NCI-H1436 treated with DMSO at 0.1 percent for 48 hours (cell line): ENCODE measurements at places on chromosomes 2 and 18.

GRCh38 chr2:204315236-204315662 lies 230.0 kb upstream of the PARD3B start:
- DNase-seq: no peak

GRCh38 chr2:99858951-99859596 lies 283.3 kb downstream of the AFF3 start:
- no peak for DNase-seq

DNA sequence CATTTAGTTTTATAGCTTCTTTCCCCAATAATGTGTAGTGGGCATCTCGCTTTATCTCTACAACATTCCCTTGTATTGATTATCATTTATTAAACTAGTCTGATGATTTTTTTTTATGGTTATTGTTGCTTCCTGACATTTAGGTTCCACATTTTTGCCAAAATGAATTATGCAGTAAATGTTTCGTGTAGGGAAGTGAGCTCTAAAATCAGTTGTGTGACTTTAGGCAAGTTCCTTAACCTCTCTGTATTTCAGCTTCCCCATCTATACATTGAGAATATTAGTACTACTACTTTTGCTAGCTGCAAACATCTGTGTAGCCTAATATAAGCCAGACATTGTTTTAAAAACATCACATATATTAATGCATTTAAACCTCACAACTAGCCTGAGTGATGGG lies 22.9 kb downstream of the SOCS6 start:
- DNase-seq: no peak

GRCh38 chr2:7492719-7493118 lies 575.5 kb downstream of the RNF144A start:
- no peak for DNase-seq

DNA sequence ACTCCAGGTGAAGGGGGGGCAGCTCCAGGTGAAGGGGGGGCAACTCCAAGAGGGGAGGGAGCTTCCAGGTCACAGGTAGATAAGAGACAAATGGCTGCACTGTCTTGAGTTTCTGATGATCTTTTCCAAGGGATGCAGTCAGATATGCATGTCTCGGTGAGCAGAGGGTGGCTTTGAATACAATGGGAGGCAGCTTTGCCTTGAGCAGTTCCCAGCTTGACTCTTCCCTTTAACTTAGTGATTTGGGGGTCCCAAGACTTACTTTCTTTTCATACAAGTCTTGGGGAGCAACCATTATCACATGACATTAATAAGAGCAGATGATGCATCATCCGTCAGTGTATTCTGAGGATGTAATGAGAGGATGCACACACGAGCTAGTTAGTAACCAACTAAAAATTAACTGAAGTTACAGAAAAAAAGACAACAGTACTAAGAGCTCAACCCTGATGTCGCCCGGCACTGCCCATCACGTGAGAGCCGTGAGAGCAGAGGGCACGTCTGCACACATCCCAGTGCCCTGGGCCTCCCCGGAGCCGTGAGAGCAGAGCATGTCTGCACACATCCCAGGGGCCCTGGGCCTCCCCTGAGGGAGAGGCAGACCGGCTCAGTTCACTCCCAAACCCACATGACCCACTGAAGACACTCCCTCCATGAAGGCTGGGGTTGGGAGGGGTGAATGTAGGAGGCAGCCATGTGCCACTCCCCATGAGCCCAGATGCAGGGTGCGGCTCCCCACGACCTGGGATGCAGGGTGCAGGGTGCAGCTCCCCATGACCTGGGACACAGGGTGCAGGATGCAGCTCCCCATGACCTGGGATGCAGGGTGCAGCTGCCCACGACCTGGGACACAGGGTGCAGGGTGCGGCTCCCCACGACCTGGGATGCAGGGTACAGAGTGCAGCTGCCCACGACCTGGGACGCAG lies 39.4 kb downstream of the PXDN start:
- DNase-seq: no peak

DNA sequence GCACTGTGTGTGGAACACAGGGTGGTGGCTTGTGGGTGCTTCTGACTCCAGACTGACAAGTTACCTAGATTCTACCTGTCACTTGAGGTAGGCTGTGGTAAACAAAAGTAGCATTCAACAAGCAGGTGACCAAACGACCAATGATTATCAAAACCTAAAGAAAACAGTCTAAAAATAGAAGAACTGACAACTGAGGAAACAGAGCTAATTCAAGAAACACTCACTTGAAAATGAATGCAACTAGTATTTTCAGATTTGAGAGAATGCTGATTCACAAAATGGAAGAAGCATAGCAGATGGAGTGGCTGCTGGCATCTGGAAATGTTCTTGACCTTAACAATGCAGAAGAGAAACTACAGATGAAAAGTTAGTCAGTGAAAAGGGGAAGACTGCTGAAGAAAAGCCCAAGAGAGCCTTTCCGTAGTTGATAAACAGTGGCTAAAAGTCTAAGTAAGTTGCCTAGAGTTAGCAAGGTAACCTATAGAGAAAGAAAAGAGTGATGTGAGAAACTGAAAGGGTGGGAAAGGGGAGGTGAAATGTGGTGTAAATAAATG lies 170.4 kb downstream of the NCK2 start:
- DNase-seq: no peak

DNA sequence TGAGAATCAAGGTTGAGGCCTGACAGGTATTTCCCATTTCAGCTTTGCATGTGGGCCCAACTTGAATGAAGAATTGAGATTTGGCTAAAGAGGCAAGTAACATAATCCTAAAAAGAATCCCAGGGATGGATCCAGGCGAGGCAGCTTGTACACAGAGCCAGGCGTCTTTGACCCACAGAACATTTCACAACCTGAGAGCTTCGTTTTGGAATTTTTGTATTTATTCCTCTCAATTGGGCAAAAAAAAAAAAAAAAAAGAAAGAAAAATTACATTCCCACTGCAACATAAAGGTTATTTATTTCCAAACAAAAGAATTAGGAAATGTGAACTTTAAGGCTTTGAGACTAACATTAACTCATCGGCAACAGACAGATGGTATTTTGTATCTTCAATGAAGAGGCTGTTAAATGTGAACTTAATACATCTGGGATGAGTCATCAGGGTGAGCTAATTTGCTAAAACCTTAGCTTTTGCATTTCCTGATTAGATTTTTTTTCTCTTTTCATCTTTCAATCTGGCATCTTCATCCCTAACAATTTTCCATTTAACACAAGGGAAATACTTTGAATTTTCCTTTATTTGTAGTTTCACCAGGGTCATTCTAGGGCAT lies 478.5 kb upstream of the TNP1 start:
- DNase-seq: no peak

DNA sequence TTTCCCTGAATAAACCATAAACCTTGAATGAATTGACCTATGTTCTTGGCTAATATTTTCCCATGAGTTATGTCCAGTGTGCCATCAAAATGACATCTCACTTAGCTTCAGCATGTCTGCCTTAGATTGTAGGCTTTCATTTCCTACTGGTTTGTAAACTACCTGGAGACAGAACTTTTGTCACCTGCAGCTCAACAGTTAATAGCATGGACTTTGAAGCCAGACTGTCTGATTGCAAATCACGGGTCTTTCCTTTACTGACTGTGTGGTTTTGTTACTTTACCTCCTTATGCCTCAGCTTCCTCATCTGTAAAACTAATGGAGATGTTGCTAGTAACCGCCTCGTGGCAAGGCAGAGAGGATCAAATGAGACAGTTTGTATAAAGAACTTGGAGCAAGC lies 187.1 kb downstream of the SUCLG1 start:
- DNase-seq: no peak

GRCh38 chr2:19020144-19021099 lies 338.0 kb downstream of the OSR1 start:
- DNase-seq: no peak

- no peak for DNase-seq
Measured at GRCh38 chr2:190792956-190793888, 87.4 kb upstream of the GLS start.

DNA sequence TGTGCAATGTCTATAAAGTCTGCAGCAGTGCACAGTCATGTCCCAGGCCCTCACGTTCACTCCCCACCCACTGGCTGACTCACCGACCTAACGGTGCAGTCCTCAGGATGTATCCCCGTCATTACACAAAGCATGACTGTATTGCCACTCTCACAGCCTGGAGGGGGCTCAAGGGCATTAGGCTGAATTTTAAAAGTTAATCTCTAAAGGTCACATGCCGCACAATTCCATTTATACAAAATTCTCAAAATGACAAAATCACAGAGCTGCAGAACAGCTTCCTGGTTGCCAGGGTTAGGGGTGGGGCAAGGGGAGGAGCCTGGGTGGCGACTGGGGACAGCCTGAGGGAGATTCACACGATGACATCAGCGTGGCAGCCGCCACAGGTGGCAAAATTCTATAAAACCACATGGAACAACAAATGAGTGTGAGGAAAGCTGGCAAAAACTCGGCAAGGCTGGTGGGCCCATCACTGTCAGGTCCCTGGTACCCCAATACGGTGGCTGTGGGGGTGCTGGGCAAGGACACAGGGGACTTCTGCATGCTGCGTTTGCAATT lies 97.6 kb downstream of the NDUFA10 start:
- DNase-seq: no peak

DNA sequence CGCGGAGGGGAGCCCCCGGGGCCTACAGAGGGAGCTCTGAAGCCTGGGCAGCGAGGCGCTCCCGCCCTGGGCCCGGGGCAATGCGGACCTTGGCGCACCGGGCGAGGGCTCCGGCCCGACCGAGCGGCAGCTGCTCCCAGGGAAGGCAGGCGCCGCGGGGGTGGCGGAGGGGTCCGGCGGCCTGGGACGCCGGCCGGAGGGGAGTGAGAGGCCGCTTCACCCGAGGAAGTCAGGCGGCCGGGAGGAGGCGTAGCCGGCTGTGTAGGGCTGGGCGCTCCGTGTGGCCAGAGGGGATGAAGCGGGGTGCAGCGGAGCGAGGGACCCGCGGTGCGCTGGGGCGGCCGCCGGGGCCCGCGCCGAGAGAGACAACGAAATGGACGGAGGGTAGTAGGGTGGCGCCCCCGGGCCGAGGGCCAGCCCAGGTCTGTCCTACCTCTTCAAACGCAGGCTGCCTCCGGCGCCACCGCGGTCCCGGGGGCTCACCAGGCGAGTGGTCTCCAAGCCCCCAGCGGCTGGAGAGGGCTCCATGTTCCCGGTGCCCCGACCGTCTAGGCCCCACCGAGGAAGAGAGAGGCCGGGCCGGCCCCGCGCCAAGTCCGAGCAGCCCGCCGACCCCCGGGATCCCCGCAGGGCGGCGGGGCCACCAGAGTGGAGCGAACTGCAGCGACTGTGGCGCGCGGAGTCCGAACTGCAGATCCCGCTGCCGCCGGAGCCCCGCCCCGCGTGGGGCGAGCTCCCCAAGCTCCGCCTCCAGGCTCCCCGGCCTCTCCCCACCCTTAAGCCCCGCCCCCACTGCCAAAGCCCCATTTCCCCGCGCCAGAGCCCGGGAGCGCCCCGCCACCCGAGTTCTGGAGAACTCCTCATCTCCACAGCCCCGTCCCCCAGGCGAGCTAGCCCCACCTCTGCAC lies at the start of gene SLC30A3:
TSS of gene SLC30A3 (minus strand) at position 669 of the 908 bp plus-strand sequence. CDS start at position 528, 141 bp downstream.
- DNase-seq: no peak

DNA sequence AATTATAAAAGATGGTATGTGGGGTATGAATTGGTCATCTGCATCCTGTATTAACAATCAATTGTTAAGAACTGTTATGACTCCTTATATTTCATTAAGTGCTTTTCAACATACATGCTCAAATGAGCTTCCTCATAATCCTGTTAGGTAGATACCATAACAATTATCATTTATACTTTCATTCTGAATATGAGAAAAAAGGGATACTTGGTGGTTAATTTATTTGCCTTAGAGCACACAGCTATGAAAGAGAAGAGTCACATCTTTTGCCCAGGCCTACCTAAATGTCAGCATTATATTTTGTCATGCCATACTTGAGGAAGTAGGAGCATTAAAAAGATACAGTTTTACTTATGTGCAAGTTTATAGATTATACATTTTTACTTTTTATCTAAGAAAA lies 169.6 kb downstream of the TCF4 start:
- DNase-seq: no peak

- DNase-seq: no peak
Measured at GRCh38 chr18:6878556-6879297, 149.2 kb downstream of the ARHGAP28 start.

- DNase-seq: no peak
Measured at GRCh38 chr18:24660956-24661355, 200.5 kb downstream of the HRH4 start.

- DNase-seq: no peak
Measured at GRCh38 chr18:76972846-76973519, 150.6 kb downstream of the ZNF236 start.

DNA sequence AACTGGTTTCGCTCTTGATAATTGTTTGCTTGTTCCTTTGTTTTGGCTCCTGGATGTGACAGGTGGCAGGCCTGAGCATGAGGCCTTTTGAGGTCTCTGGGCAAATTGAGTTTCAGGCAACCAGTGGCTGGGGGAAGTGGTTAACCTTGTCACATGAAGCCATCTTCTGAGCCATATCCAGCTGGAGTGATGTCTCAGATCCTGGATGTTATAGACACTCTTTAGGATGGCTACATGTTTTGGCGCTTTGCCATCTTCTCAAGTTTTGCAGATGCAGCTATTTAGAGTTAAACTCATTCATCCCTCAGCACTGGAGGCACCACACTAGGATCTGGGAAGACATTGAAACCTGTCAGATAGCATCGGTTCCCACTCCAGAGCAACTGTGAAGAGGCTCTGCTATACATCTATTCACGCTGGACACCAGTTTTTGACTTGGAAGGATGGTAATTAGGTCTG lies 25.3 kb upstream of the TACR1 start:
- DNase-seq: no peak

- DNase-seq: no peak
Measured at GRCh38 chr2:20649576-20649975, 1.3 kb downstream of the HS1BP3 start.
